ENCODE measurements at places on chromosomes 7 and 10.
A peak's percentile ranks its signal among the peaks of the same experiment; 100 is the strongest.

DNA sequence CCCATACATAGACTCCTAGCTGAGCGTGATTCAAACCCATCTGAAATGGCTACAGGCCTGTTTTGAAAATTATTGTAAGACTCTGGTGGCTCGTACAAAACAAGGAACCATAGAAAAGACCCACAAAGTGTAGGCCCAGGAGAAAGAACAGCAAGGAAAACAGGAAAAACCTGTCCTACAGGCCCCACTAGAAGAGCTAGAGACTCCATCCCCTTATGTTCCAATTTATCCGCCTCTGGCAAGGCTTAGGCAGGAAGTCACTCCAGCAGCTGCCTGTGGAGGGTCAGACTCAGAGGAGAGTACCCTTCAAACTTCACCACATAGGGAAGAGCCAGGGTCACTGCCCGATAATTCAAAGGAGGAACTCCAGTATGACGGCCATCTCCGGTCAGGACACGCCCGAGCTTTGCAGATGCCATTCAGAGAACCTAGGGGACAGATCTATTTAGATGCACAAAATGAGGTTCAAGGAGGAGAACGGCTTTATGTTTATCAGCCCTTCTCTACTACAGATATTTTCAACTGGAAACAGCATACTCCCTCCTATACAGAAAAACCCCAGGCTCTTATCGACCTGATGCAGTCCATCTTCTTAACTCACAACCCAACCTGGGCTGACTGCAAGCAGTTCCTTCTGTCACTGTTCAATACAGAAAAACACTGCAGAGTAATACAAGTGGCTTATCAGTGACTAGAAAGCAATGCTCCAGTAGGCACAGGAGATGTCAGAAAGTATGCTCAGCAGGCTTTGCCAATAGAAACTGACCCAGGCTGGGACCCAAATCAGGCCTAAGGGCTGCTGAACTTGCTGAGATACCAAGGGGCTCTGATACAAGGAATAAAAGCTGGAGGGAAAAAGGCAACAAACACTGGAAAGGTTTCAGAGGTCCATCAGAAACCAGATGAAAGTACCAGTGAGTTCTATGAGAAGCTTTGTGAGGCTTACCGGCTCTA is 8.6 kb upstream of the ZNF33B start:
- H3K27ac ChIP-seq = no peak overlapping the region
- H3K4me1 ChIP-seq = no peaks in the 10 kb centered on the region
- DNase-seq = no peak
- no peaks in the 10 kb centered on the region for H3K36me3 ChIP-seq

GRCh38 chr10:49526619-49527018 is 12.3 kb downstream of the ERCC6 start:
- H3K27ac ChIP-seq = no peak overlapping the region
- DNase-seq = no peak
- no peak overlapping the region for H3K4me3 ChIP-seq
- H3K4me1 ChIP-seq = no peaks in the 10 kb centered on the region

DNA sequence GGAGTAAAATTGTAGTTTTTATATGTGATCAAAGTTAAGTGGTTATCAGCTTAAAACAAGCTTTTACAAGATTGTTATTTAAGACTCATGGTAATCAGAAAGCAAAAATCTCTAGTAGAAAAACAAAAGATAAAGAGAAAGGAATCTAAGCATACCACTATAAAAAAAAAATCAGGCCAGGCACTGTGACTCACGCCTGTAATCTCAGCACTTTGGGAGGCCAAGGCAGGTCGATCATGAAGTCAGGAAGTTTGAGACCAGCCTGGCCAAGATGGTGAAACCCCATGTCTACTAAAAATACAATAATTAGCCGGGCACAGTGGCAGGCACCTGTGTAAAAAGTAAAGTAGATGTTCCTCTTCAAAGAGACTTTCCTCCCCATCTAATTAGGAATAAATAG is 265.9 kb upstream of the NRP1 start:
- no peaks in the 10 kb centered on the region for H3K27me3 ChIP-seq
- H3K27ac ChIP-seq = no peak overlapping the region
- no peak for DNase-seq
- no peaks in the 10 kb centered on the region for H3K36me3 ChIP-seq
- no peak overlapping the region for H3K4me3 ChIP-seq

- H3K27me3 ChIP-seq = no peaks in the 10 kb centered on the region
- no peak overlapping the region for H3K27ac ChIP-seq
- peaks cover 36% of the 10 kb centered on the region for H3K4me1 ChIP-seq
- no peak overlapping the region for H3K4me3 ChIP-seq
- no peak for DNase-seq
- no peaks in the 10 kb centered on the region for H3K36me3 ChIP-seq
Measured at GRCh38 chr7:80618096-80618495, 20.3 kb upstream of the CD36 start.

- peaks cover 13% of the 10 kb centered on the region for H3K36me3 ChIP-seq
- DNase-seq = peak; percentile 54
- no peaks in the 10 kb centered on the region for H3K4me1 ChIP-seq
- H3K27ac ChIP-seq = no peak overlapping the region
- H3K4me3 ChIP-seq = no peak overlapping the region
Measured at GRCh38 chr7:117212969-117213877, 109.6 kb downstream of the WNT2 start.

DNA sequence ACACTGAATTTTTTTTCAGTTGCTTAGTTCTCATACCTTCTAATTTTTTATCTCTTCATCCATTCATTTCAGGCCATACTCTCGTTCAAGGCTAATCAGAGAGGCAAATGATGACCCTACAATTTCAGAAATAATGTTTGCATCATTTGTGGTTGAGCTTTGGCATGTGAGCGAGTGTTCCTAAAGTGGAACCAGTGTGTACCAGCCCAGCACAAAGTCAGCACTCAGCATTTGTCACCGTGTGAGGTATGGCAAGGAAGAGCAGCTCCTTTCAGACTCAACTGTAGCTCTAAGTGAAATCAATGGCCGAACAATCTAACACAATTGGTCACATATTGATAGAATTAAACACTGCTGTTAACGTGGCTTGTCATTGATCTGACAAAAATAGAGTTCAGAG is 154.6 kb downstream of the POU6F2 start:
- DNase-seq = no peak
- H3K27ac ChIP-seq = no peak overlapping the region
- no peak overlapping the region for H3K4me3 ChIP-seq
- H3K4me1 ChIP-seq = no peaks in the 10 kb centered on the region

- H3K4me1 ChIP-seq = no peaks in the 10 kb centered on the region
- DNase-seq = no peak
- H3K36me3 ChIP-seq = no peaks in the 10 kb centered on the region
Measured at GRCh38 chr7:15554081-15554480, 7.7 kb downstream of the AGMO start.

GRCh38 chr7:151893405-151893923 is 16.5 kb upstream of the PRKAG2 start:
- no peak for DNase-seq
- no peak overlapping the region for H3K27ac ChIP-seq
- H3K4me3 ChIP-seq = no peak overlapping the region
- H3K36me3 ChIP-seq = no peaks in the 10 kb centered on the region

DNA sequence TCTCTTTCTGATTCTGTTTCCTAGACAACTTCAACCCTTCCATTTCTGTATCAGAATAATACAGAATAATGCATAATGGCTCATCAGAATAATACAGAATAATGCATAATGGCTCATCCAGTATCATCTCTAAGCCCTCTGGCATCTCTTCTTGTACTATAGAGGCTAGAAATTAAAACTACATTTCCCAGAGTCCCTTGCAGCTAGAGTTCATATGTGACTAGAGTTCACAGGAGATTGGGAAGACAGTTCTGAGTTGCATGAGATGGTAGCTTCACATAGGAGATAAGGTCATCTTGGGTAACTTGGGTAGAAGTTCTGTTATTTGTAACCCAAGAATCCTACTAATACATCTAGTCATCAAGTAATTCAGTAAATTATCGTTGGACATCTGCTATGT is 122.9 kb upstream of the NRBF2 start:
- no peaks in the 10 kb centered on the region for H3K27me3 ChIP-seq
- H3K4me3 ChIP-seq = no peak overlapping the region
- DNase-seq = no peak
- H3K36me3 ChIP-seq = no peaks in the 10 kb centered on the region

- no peaks in the 10 kb centered on the region for H3K4me1 ChIP-seq
- no peak overlapping the region for H3K4me3 ChIP-seq
- no peak overlapping the region for H3K27ac ChIP-seq
- no peak for DNase-seq
- H3K36me3 ChIP-seq = peaks cover 13% of the 10 kb centered on the region
- H3K27me3 ChIP-seq = no peaks in the 10 kb centered on the region
Measured at GRCh38 chr10:24664991-24665390, 58.7 kb downstream of the ARHGAP21 start.

- H3K4me3 ChIP-seq = no peak overlapping the region
- peaks cover 8% of the 10 kb centered on the region for H3K4me1 ChIP-seq
- no peak overlapping the region for H3K27ac ChIP-seq
- H3K27me3 ChIP-seq = no peaks in the 10 kb centered on the region
- no peak for DNase-seq
- peaks cover 28% of the 10 kb centered on the region for H3K36me3 ChIP-seq
Measured at GRCh38 chr7:50627824-50628361, 62.7 kb upstream of the DDC start.

DNA sequence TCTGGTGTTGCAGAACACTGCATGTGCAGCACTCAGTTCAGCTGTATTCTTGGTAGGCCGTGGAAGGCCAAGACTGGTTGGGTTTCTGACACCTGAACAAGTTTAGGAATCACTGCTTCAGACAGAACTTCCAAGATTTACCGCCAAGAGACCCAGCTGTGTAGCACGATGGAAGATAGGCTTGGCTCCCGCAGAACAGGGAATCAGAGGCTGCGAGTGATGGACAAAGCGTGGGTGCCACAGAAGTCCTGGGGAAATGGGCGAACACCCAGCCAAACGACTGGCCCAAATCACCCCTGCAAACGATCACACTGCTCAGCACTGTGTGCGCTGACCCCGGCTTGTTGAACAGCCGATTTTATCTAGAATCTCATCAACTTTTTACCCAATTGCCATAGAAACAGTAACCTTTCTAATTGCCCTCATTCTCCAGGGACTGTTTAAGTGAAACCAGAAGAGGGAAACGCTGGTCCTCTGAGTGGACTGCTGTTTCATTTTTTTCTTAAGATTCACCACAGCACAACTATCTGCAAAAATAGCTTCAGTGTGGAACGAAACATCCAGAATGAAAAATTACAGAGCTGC is 17.9 kb downstream of the ZFAND2A start:
- peaks cover 12% of the 10 kb centered on the region for H3K4me1 ChIP-seq
- no peak overlapping the region for H3K27ac ChIP-seq
- no peaks in the 10 kb centered on the region for H3K36me3 ChIP-seq

GRCh38 chr10:2798336-2799022 is 268.9 kb upstream of the PFKP start:
- no peak for DNase-seq
- H3K27me3 ChIP-seq = no peaks in the 10 kb centered on the region
- no peak overlapping the region for H3K4me3 ChIP-seq
- H3K27ac ChIP-seq = no peak overlapping the region
- no peaks in the 10 kb centered on the region for H3K4me1 ChIP-seq

- H3K27ac ChIP-seq = no peak overlapping the region
- H3K36me3 ChIP-seq = peaks cover 22% of the 10 kb centered on the region
- H3K4me3 ChIP-seq = no peak overlapping the region
- H3K4me1 ChIP-seq = peaks cover 12% of the 10 kb centered on the region
- no peaks in the 10 kb centered on the region for H3K27me3 ChIP-seq
Measured at GRCh38 chr10:89219513-89220218, 12.5 kb upstream of the CH25H start.

- no peaks in the 10 kb centered on the region for H3K27me3 ChIP-seq
- peak overlapping the region; percentile 72 for H3K27ac ChIP-seq
- no peaks in the 10 kb centered on the region for H3K36me3 ChIP-seq
- DNase-seq = no peak
- peak overlapping the region; percentile 84 for H3K4me3 ChIP-seq
- peaks cover 33% of the 10 kb centered on the region for H3K4me1 ChIP-seq
Measured at GRCh38 chr10:80409121-80409520, 770 bp downstream of the PRXL2A start.

GRCh38 chr7:107439025-107439424 is 30.8 kb upstream of the GPR22 start:
- no peaks in the 10 kb centered on the region for H3K27me3 ChIP-seq
- H3K36me3 ChIP-seq = no peaks in the 10 kb centered on the region
- DNase-seq = no peak
- no peaks in the 10 kb centered on the region for H3K4me1 ChIP-seq

DNA sequence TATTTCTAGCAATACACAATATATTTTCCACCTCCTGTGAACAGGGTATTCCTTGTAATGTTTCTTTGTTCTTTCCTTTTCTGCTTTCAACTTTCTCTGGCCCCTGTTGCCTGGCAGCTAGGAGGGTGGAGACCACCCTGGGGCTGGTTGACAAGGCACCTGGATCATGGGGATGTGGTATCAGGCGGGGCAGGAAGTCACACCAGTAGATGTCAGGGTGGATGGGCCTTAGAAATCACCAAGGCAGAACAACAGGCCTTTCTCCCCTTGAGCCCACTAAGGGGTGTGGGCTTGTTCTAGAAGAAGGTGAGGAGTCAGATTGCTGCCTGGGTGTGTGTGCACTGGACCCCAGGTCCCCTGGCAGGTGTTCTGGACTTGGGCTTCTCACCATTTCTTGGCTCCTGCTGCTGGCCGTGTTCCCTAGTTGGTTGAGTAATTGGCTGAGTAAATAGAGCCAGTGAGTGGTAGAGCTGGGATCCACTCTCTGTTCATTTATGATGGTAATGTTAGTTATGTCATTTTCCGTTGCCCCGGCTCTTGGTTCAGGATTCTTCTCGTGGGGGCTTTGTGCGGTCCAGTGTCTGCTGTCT is 24.9 kb downstream of the ZNF783 start:
- H3K27ac ChIP-seq = no peak overlapping the region
- H3K36me3 ChIP-seq = peaks cover 3% of the 10 kb centered on the region
- H3K4me1 ChIP-seq = peaks cover 14% of the 10 kb centered on the region
- no peaks in the 10 kb centered on the region for H3K27me3 ChIP-seq

- no peaks in the 10 kb centered on the region for H3K27me3 ChIP-seq
- DNase-seq = no peak
- no peak overlapping the region for H3K4me3 ChIP-seq
- H3K27ac ChIP-seq = no peak overlapping the region
Measured at GRCh38 chr7:81213394-81213793, 294.5 kb upstream of the SEMA3C start.

Measured in lower lobe of right lung (tissue), 2 donors.